ENCODE measurements at places on chromosomes 1 and 21.

DNA sequence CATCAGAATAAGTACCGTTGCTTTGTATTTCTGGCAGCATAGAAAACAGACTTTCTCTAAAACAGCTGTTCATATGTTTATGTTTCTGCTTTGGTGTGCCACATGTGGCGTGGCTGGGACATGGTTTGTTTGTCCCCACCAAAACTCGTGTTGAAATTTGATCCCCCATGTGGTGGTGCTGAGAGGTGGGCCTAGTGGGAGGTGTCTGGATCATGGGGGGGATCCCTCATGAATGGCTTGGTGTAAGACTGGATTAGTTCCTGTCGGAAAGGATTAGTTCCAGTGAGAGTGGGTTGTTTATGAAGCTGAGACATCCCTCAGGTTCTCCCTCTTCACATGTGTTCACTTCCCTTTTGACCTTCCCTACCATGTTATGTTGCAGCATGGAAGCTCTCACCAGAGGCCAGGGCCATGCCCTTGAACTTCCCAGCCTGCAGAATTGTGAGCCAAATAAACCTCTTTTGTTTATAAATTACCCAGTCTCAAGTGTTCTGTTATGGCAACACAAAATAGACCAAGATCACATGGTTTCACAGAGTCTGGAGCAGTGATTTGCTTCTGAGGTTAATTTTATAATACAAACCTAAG, 17.9 kb upstream of the H3-3A start:
- DNase-seq = no peak

DNA sequence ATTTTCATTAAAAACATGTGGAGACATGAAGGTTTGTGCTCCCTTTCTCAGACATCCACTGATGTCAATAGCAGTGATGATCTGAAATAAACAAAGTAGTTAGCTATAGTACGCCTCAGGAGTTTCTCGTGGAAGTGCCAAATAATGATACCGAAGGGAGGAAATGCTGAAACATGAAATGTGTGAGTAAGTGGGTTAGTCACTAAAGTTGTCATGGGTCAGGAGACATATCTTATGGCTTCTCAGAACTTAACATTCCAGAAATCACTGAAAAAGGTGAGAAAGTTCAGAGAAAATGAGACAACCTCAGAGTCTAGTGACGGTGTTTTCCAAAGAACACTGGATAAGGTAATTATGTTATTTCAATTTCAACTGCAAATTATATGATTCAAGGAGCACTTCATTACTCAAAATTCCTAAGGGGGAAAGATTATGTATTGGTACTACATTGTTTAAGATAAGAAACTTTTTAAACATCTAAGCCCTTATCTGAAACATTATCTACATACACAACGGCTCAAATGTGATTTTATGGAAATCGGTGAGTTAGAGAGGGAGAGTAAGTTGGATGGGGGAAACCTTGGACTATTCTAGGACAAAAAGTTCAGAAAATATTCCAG, 20.6 kb downstream of the NIBAN1 start:
- no peak for DNase-seq

GRCh38 chr1:177909416-177909815, 60.4 kb downstream of the SEC16B start:
- DNase-seq = no peak

GRCh38 chr1:227038401-227038800, 98.3 kb downstream of the COQ8A start:
- no peak for DNase-seq

- no peak for DNase-seq
These were observed 127.1 kb downstream of the DAB1 start for GRCh38 chr1:57296726-57297250.

GRCh38 chr1:225973158-225973557, 26.0 kb downstream of the SDE2 start:
- DNase-seq = no peak

GRCh38 chr1:176542352-176542751, 79.4 kb downstream of the PAPPA2 start:
- DNase-seq = no peak

Measured in activated naive CD4-positive, alpha-beta T cell treated with anti-CD3 and anti-CD28 coated beads, Interleukin-2, amount 10 ng/mL, durations not matched to agents 7 days and 5 days (primary cell).